ENCODE measurements at places on chromosomes 4 and X.

DNA sequence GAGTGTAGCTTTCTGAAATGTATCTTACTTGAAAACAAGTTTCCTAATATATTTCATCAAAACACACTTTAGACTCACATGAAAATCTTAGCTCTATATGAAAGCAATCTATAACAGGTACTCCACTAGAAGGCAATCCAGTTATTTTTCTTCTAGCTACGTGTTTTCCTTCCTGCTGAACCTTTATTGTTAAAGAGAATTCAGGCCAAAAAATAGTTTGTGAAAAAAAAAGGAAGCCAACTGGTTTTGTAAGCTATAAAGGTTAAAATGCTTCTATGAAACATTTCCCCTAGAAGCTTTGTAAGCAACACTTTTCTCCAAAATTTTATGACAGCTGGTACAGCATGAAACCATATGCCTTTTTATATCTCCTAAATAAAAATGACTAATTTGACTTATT lies 304.7 kb upstream of the DIAPH2 start:
- DNase-seq, result no peak

DNA sequence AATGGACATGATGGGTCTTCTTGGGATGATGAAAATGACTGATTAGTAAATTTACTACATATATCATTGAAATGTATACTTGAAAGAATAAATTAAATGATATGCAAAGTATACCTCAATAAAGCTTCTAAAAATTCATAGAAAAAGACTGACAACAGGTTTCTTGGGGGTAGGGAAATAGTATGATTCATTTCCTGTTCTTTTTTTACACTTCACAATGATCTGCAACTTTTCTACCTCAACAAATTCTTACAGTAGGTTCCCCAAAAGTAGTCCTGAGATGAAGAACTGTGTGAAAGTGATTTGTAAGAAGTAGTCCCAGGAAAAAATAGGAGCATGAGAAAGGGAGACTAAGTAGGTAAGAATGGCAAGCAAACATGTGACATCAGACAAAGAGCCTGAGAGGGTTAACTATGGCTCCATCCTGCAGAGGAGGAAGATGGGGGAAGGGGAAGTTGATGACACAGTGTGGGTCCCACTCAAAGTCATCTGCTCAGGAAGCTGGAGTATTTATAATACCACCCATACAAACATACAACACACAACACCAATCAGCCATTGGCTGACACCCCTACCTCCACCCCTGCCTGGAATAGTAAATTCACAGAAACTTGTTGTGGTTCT lies 73.9 kb downstream of the ARHGAP6 start:
- no peak for DNase-seq

GRCh38 chr4:183853548-183853940 lies 51.6 kb upstream of the STOX2 start:
- no peak for DNase-seq

- no peak for DNase-seq
Observed at GRCh38 chr4:6824772-6825402, 42.4 kb downstream of the KIAA0232 start.

- DNase-seq, result no peak
Observed at GRCh38 chr4:8586246-8586645, 6.1 kb downstream of the GPR78 start.

GRCh38 chr4:183100827-183101226 lies 1.8 kb downstream of the WWC2 start:
- DNase-seq, result no peak

Measured in stimulated activated CD4-positive, alpha-beta T cell treated with anti-CD3 and anti-CD28 coated beads, Interleukin-2, amount 100 ng/mL, for 48 hours (primary cell).